Stimulated activated CD4-positive, alpha-beta T cell treated with anti-CD3 and anti-CD28 coated beads, TNF-alpha, amount 100 ng/mL, for 1 hour (primary cell): ENCODE measurements at places on chromosomes 2 and 18.

DNA sequence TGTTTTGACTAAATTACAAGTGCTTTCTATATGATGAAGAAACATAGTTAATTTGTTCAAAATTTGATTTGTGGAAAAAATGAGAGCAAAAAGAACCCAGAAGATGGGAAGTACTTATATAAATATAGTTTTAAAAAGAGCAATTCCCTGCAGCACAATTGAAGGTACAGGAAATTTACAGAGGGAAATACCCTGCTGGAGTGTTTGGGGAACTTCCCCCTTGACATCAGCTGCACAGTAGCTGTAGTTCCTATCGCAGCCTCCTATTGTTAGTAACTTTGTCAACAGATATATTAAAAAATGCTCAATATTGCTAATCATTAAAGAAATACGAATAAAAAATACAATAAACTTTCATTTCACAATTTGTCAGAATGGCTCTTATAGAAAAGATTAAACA lies 1118.8 kb upstream of the ZEB2 start:
- no peak for DNase-seq

GRCh38 chr2:99709229-99709628 lies 219.4 kb upstream of the REV1 start:
- DNase-seq, result no peak

- no peak for DNase-seq
Measured at GRCh38 chr18:39675368-39675767, 2109.8 kb upstream of the CELF4 start.

DNA sequence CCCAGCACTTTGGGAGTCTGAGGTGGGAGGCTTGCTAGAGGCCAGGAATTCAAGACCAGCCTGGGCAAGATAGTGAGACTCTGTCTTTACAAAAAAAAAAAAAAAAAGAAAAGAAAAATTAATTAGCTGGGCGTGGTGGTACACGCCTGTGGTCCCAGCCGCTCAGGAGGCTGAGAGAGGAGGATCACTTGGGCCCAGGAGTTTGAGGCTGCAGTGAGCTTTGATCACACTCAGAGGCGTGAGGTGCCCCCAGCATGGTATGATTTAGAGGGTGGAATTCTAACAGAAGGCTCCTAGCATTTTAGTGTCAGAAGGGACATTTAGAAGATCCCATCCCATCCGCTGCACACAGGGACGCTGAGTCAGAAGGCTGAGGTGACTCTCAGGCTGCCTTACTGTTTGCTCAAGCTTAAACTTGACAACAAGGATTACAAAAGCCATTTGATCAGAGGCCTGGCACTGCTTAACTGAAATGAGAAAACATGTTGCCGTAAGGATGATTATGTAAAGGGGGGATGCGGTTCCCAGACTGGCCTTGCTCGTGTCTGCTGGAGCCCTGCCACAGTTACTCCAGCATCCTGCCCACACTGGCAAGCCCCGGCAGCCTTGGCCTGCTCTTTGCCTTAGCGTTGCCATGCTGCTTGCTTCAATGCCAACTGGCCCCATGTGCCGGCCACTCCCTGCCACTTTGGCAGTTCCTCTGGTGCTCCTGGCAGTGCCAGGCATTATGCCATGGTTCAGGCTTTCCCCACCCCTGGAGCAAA lies 45.6 kb upstream of the SLC1A4 start:
- DNase-seq, result no peak

DNA sequence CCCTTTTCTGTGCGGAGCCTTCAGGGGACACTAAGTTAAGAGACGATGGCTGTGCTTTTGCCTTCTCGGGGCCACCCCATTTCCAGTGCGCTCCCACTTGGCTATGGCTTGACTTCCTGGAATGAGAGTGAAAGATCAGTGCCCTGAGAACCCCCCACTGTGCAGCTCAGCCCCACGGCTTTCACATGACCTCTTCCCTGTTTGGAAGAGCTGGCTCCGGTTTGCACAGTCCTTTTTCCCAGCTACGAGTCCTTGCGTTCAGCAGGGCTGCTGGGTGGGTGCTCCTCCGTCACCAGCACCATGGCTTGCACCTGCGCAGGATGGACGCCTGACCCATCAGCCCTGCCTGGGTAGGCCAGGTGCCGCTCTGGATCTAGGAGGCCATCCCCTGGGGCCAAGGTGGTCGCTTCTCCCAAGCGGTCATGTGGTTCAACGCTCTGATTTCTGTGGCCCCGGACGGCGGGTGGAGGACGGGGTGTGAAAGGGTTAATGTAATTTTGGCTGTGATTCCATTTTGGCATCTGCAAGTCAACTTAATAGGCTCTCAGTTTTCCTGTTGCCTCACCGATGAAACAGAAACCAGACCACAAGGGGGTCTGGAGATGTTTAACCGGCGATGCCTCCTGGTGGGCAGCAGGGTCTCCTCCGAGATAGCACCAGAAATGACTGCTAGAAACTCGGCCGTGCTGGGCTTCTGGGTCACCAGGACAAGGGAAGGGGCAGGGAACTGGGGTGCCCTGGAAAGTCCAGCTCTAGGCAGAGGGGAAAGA lies 113.1 kb upstream of the HAAO start:
- no peak for DNase-seq

DNA sequence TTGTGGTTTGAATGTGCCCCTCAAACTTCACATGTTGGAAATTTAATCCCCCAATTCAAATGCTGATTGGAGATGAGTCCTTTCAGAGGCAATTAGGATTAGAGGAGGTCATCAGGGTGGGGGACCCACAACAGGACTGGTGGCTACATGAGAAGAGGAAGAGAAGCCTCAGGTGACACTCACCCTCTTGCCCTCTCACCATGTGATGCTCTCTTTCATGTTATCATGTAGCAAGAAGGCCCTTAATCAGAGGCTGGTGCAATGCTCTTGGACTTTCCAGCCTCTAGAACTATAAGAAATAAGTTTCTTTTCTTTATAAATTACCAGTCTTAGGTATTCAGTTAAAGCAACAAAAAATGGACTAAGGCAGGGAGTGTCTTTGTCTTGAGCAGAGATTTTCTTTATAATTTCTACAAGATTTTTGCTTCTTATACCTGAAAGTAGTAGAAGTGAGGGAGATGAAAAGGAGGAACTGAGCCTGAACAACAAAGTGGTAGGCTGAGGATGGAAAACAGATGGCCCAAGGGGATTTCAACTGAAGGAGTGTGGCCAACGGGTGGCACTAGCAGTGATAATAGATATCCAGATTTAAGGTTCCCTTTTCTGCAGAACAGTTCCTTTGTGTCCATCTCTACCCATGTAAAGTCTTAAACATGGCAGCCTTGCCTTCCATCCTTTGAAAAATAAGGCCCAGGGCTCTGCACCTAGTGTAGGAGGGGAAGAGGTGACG lies 49.2 kb upstream of the TGIF1 start:
- no peak for DNase-seq

GRCh38 chr2:189633392-189633811 lies 27.9 kb upstream of the ASNSD1 start:
- DNase-seq, result no peak

DNA sequence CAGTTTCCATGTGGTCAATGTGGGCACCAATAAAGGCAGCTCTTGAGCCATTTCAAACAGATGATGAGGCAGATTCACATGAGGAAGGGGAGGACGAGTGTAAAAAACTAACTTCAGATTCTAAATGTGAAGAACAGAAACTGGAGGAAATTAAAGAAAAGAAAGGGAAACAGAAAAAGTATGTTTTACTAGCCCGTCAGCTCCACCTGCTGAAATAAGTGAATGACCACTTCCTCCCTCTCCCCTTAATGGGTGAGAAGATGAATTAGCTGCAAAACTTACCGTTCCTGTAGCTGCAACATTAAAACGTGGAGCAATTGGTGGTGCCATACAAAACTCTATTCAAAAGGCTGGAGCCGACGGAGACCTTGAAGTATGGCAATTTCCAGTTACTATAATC lies 203.5 kb downstream of the UXS1 start:
- no peak for DNase-seq

DNA sequence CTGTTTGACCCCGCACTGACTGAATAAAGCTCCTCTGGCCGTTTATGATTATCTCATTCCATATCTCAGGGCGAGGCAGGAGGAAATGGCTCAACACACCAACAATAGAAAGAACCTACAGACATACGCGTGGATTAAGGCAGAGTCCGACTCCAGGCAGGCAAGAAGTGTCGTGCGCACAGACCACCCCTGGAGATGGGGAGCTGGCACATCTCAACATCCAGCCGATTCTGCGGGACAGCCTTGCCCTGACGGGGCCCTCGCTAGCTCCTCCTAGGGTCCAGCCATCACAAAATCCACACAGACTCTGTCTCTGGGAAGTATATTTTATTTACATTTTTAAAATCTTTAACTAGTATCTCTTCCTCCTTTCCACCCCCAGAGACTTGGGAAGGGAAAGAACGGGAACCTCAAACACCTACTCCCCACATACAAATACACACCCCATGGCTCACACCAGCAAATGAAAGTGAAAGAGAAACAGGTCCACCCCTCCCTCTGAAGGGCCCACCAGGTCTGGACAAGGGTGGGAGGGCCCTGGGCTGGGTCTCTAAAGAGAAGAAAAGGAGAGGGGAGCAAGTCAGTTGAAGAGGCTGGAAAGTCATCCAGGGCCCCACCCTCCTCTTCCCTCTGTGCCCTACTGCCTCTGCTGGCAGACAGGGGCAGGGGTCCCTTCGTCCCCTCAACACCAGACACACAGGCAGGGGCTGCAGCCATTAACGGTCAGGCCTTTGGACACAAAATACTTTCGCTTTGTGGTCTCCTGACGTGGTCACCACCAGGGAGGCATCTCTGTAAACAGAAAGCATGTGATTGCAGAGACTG lies 3.2 kb downstream of the GPBAR1 start:
- DNase-seq, result no peak

- no peak for DNase-seq
Measured at GRCh38 chr2:46942891-46943626, 27.5 kb upstream of the MCFD2 start.

DNA sequence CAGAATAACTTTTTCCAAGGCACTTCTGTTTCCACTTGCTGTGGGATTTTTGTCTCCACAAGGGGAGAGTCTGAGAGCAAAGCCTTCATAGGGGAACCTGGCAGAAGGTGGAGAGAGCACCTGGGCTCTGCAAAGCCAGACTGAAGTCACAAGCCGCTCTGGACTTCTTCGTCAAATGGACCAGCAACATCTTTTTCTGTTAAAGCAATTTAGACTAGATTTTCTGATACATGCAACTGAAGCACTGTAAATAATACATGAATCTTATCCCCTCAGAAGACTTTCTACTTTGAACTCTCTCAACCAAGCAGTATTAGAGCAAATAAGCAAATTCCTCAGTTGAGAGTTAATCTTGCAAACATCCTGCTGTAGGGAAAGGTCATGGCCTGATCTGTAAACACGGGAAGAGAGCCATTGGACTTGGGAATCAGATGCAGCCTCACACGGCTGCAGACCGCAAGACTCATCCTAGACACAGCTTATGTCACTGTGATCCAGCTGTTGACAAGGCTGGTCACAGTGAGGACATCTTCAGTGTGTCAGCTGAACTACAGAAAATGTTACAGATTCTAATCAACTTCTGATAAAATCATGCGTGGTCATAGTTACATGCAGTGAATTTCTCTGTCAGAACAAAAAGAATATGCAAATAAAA lies 3.2 kb downstream of the SH3YL1 start:
- no peak for DNase-seq

GRCh38 chr2:231290321-231291015 lies 92.0 kb downstream of the ARMC9 start:
- DNase-seq, result no peak

DNA sequence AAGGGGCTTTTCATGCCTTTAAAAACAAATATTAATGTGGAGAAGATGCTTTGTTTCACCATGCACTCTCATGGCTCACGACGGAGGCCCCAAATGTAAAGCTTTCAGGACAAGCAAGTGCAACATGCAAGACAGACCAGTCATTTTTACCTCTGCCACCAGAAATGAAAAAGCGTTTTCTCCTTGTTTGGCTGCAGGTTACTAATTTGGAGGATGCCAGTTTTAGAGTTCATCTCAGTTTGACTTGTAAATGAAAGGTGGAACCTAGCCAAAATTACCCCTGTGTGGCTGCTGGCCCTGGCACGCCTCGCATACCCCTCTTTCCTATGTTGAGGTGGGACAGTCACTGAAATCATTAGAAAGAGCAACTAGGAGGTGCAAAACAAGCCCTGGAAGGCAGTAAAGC lies 138.6 kb downstream of the BCL2 start:
- no peak for DNase-seq

DNA sequence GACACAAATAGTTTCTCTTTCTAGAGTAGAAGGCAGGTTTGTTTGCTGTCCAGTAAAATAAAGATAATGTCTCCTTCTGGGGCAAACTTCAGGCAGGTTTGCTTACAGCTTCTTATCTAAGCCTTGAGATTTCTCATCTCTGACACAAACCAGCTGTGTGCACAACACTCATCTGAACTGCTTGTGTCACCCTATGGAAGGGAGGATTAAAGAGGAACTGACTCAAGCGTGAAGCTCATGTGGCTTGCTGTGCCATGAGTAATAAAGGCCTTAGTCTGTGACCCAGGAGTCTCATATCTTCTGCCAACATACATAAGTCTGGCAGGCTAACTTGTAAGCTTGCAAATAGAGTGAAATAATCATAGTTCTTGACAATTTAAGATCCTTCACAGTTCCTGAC lies 24.2 kb upstream of the CPO start:
- no peak for DNase-seq

DNA sequence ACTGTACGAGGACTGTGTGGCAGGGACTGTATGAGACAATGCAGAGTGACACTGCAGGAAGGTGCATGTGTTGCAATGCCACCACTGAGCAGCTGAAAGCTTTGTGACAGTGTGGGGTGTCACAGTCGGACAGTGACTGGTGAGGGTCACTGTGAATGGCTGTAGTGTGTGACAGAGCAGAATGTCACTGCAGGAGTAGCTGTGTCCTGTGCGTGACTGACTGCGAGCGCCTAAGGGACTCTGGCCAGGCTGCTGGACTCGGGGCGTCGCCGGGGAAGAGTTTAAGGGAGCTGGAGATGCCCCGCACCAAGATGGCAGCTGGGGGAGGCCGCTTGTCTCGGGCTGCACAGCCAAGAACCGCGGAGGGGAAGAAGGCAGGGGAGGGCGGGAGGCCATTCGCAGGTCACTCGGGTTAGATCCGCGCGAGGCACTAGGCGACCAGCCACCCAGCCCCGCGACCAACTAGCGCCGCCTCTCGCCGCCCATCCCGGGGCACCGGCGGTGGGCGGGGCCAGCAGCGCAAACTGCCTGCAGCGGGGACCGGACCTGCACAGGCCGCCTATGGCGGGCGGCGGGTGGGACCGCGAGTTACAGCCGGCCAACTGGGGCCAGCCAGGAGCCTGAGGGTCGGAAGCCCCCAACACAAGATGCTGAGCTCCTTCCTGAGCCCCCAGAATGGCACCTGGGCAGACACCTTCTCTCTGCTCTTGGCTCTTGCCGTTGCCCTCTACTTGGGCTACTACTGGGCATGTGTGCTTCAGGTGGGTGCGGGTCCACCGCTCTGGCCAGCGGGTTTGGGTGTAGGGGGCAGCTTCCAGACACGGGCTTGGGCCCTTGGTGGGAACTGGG lies at the start of gene ABHD1:
Gene ABHD1, plus strand, starts transcription at position 514 of the 849 bp plus-strand sequence. Its CDS starts 134 bp downstream, at position 648.
- DNase-seq, result peak; percentile 30

- no peak for DNase-seq
Measured at GRCh38 chr2:42652086-42652485, 83.7 kb downstream of the MTA3 start.

DNA sequence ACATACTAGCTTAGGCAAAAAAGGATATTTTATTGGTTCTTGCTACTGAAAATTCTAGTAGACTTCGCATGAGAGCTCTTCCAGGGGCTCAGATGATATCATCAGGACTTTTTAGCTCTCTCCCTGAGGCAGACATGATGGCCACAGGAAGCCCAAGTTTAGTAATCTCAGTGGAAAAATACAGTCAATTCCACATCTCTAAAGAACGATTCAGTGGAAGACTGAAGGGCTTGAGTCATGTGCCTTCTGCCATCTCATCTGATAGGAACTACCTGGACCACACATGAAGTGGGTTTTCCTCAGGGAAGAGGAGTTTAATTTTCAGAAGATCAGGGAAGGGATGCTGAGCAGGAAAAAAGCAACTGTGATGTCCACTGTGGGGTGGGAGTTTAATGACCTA lies 117.3 kb downstream of the TTC27 start:
- no peak for DNase-seq
